ENCODE measurements at places on chromosomes 16 and 17.

GRCh38 chr17:39774047-39774446 lies 36.3 kb downstream of the GRB7 start:
- DNase-seq, result no peak

- DNase-seq, result no peak
Observed at GRCh38 chr16:85959686-85960085, 60.7 kb downstream of the IRF8 start.

DNA sequence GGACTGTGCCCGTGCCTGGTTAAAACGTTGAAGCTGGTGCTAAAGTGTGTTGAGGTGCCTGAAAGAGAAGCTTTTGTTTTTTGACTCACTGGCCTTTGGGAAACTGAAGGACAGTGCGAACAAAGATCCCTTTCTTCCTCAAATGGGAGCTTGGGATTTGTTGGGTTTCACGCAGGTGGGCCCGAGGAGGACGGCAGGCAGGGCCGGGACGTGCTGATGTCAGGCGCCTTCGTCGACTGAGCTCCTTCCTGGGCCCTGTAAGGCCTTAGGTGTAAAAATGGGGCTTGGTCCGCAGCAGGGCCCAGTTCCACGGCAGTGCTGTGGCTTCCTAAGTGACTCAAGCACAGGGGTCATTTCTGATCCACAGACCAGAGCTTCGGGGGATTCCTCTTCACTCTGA lies 106.9 kb downstream of the BANP start:
- no peak for DNase-seq

- DNase-seq, result no peak
Observed at GRCh38 chr17:31236137-31236536, 60.9 kb downstream of the OMG start.

GRCh38 chr17:80783971-80784370 lies 207.7 kb upstream of the CHMP6 start:
- no peak for DNase-seq

- DNase-seq, result no peak
Observed at GRCh38 chr16:55146966-55147365, 177.0 kb upstream of the IRX6 start.

- no peak for DNase-seq
Observed at GRCh38 chr17:69492410-69493071, 78.0 kb downstream of the MAP2K6 start.

DNA sequence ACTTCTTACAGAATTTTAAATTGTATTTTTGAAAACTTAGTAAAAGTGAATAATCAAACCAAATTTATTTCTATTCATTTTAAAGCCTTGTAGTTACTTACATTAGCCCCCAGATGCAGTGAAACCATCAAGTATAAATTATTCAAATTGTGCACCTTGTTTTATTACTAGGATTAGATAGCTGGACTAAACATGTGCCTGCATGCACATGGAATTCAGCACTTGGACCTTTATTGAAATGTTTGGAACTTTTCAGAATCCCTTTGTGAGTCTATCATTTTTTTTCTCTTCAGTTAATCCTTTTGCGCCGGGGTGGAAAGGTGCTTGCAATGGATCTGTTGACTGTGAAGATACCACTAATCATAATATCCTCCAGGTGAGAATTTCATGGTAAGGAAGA lies 4.7 kb downstream of the ZPBP2 start:
- DNase-seq, result no peak

DNA sequence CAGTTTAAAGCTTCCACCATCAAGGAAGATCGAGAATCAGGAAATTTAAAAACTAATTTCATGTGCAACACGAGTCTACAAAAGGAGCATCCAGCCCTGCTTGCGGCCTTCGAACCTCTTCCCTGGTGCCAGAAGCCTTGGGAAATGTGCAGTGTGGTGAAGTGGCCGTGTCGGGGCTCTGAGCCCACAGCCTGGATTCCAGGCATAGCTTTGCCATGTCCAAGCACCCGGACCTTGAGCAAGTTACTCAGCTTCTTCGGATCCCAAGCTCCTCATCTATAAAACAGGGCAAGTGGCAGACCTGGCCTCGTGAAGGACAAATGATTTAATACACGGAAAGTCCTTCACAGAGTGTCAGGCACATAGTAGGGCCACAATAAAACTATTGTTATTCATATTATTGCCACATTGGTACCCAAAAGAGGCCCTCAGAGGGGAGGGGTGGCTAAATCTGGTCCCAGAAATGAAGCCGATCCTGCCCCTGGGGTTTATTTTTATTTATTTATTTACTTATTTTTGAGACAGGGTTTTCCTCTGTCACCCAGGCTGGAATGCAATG lies 34.8 kb downstream of the COTL1 start:
- no peak for DNase-seq

DNA sequence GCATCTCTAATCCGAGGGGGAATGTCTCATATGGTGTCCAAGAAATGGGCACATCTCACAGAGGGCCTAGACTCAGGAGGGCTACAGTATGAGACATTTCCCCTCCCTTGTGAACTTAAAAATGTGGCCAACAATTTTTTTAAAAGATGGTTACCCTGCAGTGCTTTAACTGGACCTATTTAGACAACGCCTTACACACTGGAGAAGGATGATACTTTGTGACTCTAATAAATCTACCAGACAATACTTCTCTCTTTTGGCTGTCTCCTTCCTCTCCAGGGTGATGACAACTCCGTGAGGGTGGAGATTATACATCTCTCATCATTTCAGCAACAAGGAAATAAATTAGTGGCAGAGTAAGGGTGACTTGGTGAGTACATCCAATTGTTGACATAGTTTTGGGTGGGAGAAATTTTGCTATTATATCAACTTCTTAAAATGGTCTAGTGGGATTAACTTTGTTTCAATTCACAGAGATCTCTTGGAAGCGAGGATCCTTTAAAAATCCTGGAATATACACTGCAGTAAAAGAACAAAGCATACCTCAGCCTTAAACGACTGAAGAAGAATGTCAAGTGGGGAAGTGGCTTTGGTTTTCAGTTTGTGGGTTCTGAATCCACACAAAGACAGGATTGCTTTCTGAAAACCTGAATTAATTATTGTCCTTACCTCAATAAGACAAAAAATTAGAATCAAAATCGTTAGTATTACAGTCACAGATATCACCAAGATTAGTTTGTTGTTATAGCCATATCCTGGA lies 89.8 kb downstream of the KPNA2 start:
- no peak for DNase-seq

- DNase-seq, result peak; percentile 30
Observed at GRCh38 chr17:42163113-42163512, 8.3 kb upstream of the RAB5C start.

DNA sequence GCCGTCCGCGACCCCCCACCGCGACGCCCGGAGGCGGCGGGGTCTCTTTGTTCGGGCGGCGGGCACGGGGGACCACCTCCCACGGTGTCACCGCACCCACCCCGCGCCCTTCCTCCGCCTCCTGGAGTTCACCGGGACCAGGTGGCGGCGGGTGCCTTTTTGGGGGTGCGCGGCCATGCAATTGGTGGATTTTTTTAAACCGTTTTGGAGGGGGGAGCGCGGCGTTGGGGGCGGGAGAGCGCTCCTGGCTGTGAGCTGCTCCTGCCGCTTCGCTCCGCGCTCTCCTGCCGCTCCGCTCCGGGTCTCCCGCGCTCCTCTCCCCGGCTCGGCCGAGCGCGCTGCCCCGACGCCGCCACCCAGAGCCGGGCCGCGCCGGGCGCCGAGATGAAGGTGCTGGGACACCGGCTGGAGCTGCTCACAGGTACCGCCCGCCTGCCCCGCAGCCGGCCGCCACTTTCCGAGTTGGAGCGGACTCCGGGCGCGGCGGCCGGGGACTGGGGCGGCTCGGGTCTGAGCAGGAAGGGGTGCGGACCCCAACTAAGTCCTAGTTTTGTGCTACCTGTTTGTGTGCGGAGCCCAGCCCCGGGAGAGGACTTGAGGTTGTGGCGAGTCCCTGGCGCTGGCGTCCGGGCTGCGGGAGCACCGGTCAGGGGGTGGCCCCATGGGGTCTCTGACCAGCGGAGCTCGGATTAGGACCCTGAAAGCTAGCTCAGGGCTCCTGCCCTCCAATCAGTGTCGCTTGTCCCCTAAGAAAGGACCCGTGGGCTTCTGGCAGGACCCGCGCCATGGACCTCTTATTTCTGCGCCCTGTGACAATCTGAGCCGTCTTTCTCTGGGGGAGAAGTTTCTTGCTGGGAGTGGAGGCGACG lies 35.7 kb upstream of the NDRG4 start:
- no peak for DNase-seq

GRCh38 chr17:6591599-6592158 lies 35.3 kb upstream of the PITPNM3 start:
- no peak for DNase-seq

- DNase-seq, result peak; percentile 1
Observed at GRCh38 chr17:33779234-33779591, 475.9 kb upstream of the CCL2 start.

DNA sequence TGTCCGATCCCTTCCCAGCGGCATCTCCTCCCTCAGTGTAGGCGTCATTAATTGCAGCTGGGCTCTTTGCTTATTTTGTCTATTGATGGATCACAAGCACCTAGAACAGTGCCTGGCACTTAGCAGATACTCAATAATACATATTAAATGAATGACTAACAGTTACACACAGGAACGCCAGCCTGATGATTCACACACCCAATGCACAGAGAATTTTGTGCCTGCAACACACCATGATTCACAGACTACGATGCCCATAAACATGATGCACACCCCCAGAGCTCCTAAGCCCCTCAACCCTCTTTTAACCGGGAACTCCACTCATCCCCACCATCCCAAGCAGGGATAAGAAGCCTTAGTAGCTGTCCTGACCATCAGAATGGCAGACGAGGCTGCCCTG lies 66.6 kb upstream of the TMEM97 start:
- DNase-seq, result no peak

DNA sequence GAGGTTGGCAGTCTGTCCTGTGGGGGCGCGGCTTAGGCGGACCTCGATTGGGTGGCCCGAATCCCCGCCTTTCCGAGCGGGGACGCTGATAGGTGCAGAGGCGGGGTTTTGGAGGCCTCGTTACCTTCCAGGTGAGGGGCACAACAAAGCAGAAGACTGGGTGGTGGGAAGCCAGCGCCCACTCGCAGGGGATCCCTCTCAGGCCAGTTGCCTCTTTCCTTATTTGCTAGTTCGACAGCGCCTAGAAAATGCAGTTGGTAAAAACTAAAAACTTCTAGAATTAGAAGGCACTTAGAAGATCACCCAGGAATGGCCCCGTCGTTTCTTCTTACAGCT lies 730 bp downstream of the KAT7 start:
- no peak for DNase-seq

DNA sequence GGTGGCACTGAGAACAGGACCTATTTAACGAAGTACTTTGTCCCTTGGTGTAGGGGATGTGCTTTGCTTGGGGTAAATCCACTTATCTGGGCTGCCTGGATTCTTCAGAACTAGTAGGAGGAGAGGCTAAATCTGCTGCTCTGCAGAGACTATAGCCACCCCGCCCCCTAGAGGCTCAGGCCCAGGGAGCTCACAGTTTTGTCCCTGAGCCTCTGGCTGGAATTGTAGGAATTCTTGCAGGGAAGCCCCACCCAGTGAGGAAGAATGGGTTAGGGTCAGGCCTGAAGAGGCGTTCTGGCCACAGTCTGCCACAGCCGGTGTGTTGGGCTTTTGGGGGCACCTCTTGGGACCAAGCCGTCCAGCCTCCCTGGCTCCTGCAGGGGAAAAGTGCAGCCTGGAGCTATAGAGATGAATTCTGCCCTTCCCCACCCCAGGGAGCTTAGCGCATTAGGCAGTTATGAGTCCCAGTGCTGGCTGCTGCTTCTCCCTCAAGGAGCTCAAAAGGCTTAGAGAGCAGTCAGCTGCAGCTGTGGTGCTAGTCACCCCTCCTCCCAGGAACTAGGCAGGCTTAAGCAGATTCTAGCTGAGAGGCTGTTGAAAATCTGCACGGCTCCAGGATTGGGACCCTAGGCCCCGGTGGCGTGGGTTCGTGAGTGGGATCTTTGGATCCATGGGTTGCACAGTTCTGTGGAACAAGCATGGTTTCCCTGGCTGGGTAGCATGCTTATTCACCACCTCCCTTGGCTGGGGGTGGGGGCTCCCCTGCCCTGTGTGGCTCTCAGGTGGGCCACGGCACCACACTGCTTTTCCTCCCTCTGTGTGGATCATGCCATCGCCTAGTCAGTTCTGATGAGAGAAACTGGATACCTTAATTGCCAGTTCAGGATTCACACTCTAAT lies 237.4 kb upstream of the TOM1L1 start:
- DNase-seq, result no peak

GRCh38 chr17:73549841-73550430 lies 94.3 kb downstream of the SDK2 start:
- DNase-seq, result no peak

GRCh38 chr16:54411544-54411943 lies 125.0 kb upstream of the IRX3 start:
- no peak for DNase-seq

DNA sequence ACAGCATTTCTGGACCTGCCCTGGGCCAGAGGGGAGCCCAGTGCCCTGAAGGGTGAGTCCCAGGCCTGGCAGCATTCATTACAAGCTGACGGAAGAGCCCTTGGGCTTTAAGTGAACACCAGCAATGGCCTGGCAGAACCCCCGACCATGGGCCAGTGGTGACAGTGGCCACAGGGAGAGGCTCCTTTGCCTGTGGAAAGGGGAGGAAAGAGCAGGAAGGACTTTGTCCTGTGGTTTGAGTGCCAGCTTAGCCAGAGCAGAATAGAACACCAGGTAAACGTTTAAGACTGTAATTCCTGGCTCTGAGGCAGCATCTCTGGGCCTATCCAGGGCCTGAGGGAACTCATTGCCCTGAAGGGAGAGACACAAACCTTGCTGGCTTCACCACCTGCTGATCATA lies 34.3 kb upstream of the ATP2C2 start:
- no peak for DNase-seq

GRCh38 chr16:70615945-70616344 lies 30.4 kb upstream of the IL34 start:
- no peak for DNase-seq

DNA sequence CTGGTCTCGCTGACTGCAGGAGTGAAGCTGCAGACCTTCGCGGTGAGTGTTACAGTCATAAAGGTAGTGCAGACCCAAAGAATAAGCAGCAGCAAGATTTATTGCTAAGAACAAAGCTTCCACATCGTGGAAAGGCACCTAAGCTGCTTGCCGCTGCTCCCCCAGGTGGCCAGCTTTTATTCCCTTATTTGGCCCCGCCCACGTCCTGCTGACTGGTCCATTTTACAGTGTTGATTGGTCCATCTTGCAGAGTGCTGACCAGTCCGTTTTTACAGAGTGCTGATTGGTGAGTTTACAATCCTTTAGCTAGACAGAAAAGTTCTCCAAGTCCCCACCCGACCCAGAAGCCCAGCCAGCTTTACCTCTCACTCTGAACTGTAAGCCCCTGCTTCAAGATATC lies 227.8 kb downstream of the ABCC12 start:
- no peak for DNase-seq

DNA sequence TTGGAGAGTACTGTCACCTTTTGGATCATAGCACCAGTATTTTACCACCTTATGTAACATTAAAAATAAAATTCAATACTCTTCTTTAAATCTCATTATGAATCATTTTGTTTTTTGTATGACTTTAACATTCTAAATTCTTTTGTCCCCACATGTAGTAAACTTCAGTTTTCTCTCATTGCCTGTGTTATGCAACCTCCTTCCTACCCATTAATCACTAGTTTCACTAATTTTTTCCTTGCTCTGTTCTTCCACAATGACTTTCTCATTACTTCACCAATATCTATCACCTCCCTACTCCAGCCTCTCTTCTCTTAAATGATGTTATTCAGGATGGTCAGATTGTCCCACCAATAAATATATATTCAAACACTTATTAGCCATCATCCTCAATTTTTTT lies 68.7 kb downstream of the TTC19 start:
- no peak for DNase-seq

Measured in stimulated activated CD4-positive, alpha-beta T cell treated with anti-CD3 and anti-CD28 coated beads, Interleukin-1b, Interleukin-23, amount 100 ng/mL, for 1 hour (primary cell).